ENCODE measurements at places on chromosomes 16 and 17.

DNA sequence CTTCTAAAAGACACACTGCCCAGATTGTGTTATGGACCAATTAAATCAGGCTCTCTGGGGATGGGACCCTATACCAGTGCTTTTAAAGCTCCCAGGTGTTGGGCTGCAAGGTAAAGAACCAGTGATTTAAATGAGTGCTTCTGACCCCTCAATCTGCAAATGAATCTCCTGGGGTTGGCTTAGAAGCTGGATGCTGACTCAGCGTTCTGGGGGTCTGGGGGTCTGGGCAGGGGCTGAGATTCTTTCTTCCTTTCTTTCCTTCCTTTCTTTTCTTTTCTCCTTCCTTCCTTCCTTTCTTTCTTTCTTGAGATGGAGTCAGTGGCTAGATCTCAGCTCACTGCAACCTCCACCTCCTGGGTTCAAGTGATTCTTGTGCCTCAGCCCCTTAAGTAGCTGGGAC is 2.0 kb upstream of the TVP23A start:
- DNase-seq: no peak

GRCh38 chr16:23679274-23679985 is 741 bp downstream of the PLK1 start:
- DNase-seq: no peak

DNA sequence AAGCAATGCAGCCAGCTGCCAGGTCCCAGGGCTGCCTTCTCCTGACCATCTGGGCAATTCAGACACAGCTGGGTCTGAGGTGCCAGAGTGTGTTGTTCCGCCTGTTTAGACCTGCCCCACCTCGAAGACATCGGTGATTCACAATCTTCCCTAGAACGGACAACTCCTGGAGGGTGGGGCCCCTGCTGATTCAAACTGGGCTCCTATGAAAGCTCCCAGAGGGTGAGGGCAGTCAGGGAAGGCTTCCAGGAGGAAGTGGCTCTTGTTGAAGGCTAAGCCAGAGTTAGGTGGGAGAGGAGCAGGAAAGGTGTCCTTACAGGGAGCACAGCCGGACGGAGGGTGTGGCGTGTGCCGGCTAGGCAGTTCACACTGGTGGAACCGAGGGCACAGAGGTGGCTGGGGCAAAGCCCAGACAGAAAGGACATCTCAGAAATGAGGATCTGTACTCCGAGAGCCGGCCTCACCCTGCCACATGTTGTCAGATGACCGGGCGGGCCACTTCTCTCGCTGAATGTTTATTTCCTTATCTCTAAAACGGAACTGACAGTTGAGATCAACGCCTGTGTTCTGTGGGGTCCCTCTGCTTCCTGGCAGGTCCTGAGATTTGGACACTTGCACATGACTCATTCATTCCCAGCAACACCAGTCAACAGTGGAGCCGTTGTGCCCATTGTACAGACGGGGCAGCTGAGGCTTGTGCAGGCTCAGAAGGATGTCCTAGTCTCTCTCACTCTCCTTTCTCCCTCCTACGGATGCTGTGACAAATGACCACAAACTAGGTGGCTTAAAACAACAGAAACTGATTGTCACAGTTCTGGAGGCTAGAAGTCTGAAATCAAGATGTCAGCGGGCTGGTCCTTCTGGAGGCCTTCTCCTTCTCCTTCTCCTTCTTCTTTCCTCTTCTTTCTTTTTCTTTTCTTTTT is 26.9 kb upstream of the LITAF start:
- no peak for DNase-seq

DNA sequence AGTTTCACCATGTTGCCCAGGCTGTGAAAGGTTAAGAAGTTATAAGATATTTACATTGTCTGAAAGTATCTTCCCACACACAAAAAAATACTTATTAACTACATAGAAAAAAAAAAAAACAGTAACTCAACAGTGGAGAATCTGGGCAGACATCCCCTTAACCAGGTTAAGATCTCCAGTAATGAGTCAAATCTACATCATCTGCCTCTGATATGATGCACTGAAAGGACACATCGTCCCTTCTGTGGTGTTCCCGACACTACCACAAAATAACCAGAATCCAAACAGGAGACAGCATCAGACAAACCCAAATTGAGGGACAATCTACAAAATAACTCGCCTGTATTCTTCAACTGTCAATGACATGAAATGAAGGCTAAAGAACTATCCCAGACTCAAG is 40.0 kb downstream of the CMTM4 start:
- no peak for DNase-seq

GRCh38 chr16:53600616-53601015 is 97.6 kb upstream of the AKTIP start:
- DNase-seq: no peak

DNA sequence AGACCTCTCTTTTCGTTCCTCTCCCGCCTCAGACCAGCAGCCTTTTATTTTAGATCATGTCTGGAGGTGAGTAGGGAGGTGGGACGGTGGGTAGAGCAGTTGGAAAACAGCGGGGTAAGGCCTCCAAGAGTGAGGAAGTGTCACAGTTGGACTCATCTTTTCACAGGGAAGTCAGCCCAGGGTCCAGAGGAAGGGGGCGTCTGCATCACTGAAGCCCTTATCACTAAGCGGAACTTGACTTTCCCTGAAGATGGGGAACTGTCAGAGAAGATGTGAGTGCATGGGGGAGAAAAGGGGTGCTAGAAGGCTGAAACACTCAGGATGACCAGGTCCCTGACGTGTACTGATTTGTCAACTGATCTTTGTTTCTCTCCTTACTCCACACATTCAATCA is 461 bp downstream of the LRRC46 start:
- DNase-seq: no peak

GRCh38 chr17:53680745-53681144 is 142.0 kb upstream of the KIF2B start:
- no peak for DNase-seq

GRCh38 chr16:31063843-31064611 is 10.0 kb downstream of the ZNF668 start:
- no peak for DNase-seq
